Glutamatergic neuron (in vitro differentiated cells): ENCODE measurements at places on chromosomes 11 and 22.

DNA sequence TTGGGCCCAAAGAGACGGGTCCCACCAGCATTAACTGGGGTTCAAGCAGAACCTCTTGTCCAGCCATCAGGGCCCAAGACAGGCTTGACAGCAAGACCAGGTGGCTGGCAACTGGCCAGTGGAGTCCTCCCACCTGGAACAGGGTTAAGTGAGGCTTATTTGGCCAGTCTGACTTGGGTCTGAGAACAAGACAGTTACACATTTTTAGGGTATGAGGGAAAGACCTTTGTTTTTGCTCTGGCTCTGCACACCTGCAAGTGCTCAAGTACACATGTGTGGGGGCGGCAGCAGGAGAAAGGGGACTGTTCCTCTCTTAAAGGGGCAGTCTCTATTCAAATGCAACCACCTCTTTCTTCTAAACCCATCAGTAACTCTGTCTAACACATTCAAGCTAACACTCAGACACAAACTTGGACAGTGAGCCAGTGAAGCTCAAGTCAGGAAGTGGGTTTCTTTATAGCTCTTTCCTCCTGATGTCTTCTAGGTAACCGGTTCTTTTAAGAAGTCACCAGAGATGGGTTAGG is 116.2 kb downstream of the ETS1 start:
- no peak for DNase-seq

DNA sequence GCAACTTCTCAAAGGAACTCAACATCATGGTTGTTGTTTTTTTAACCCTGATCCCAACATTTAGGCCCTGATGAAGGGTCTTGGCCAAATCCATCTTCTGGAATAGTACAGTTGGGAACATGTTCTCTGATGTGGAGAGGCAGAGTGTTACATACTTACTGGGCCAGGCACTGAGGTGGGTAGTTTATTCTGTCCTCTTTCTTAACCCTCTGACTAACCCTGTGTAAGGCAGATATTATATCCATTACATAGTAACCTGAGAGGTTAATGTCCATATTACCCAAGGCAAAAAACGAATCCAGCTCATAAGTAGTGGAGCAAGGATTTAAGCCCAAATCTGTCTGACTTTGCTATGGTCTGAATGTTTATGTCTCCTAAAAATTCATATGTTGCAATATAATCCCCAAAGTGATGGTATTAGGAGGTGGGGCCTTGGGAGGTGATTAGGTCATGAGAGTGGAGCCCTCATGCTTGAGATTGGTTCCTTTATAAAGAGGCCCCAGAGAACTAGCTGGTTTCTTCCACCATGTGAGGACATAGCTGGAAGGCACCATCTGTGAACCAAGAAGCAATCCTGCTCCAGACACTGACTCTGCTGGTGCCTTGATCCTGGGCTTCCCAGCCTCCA is 16.3 kb downstream of the PPFIBP2 start:
- DNase-seq, result no peak

DNA sequence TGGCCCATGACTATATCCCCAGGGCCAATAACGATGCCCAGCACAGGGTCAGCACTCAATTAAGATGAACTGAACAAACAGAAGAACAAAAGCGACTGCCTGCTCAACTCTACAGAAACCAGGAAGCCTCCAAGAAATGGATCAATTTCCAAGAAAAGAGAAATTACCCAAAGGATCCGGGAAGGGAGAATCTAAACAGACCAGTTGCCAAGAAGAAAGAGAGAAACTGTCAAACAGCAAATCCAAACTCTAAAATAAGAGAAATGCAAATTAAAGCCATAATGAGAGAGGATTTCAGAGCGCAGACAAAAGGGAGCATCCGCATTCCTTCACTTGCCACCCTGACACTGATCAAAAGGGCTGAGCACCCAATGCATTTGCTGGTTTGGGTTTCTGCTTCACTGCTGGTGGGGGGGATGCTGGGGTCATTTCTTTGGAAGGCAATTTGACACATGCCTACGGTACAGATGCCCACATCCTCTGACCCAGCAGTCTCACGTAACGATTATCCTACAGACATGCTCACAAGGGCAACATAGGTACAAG is 37.7 kb upstream of the RFPL3 start:
- DNase-seq, result no peak

- DNase-seq, result no peak
Measured at GRCh38 chr22:32785321-32786026, 16.0 kb upstream of the TIMP3 start.

GRCh38 chr11:11178671-11179638 is 174.1 kb downstream of the CSNK2A3 start:
- DNase-seq, result no peak

GRCh38 chr22:27628341-27628740 is 173.2 kb downstream of the MN1 start:
- no peak for DNase-seq

GRCh38 chr11:97856666-97857065 is 1164.1 kb upstream of the CNTN5 start:
- no peak for DNase-seq

DNA sequence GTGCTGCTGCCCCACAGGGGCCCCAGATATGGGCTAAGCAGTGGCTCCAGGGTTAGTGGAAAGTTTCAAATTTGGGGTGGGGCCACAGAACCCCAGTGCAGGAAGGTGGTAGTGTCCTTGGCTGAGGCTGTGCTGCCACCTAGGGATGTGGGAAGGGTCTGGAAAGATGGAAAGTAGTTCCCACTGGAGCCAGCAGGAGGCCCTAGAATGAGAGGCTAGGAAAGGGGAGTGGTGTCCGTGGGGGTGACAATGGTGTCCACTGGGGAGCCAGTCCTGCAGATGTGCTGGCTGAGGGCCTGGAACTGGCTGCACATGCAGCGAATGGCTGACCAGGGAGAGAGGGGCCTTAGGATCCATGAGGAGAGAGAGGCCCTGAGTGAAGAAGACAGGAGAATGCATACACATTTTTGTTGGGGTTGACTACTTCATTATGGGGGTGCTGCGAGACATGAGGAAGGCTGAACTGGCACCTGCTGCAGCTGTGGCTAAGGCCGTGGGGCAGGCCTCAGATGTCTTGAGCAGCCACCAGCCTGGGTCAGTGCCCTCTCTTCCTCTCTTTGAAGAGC is 21.1 kb downstream of the RFPL3 start:
- peak; percentile 68 for DNase-seq

DNA sequence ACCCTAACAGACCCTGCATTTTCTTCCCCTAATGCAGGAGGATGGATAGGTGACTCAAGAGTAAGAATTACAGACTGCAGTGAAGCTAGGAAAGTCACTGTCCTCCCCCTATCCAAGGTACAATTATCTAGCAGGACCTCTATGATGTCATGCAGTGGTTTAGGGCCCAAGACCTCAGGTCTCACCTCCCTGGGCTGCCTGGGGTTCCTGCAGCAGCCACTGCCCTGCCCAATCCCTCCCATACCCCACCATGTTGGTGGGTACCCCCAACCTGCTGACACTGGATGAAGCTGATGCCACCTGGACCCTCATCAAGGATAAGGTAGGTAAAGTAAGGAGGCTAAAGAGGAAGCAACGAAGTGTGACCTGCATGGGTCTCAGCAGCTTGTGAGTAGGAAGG is at the start of gene C11orf42:
C11orf42 (plus strand) TSS at position 192 of the 400 bp plus-strand sequence; CDS start at position 251, 59 bp downstream.
- no peak for DNase-seq

- no peak for DNase-seq
Measured at GRCh38 chr11:85096939-85097338, 530.2 kb downstream of the DLG2 start.

GRCh38 chr11:88594274-88594950 is 256.9 kb upstream of the CTSC start:
- no peak for DNase-seq

- DNase-seq, result no peak
Measured at GRCh38 chr11:10499874-10500601, 40.9 kb downstream of the RNF141 start.

GRCh38 chr11:56207790-56208189 is 26.3 kb downstream of the OR5T2 start:
- no peak for DNase-seq

- no peak for DNase-seq
Measured at GRCh38 chr11:93348930-93349329, 18.4 kb downstream of the DEUP1 start.

GRCh38 chr11:61968758-61969390 is 1.4 kb upstream of the FTH1 start:
- no peak for DNase-seq

DNA sequence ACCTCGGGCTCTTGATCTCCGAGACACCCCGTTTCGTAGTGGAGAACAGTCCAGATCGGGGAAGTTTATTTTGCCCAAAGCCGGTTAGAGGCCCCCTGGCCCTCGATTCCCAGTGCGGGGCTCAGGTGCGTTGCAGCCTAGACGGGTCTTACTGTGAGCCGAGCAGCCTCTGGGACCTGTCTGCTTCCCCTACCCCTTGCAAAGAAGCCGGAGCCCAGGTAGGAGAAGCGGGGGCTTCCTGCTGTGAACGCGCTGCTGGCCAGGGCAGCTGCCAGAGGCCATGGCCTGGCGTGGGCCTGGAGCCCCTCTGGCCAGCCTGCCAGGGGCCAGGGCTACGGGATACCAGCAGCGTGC is 621 bp downstream of the TSPO start:
- no peak for DNase-seq

- no peak for DNase-seq
Measured at GRCh38 chr11:44033411-44033850, 14.3 kb upstream of the ACCSL start.

GRCh38 chr11:76025068-76025467 is 181.2 kb downstream of the WNT11 start:
- no peak for DNase-seq

- DNase-seq, result no peak
Measured at GRCh38 chr22:46044621-46045458, 67.9 kb upstream of the WNT7B start.

- peak; percentile 74 for DNase-seq
Measured at GRCh38 chr11:33869481-33870422, 22.1 kb downstream of the LMO2 start.

DNA sequence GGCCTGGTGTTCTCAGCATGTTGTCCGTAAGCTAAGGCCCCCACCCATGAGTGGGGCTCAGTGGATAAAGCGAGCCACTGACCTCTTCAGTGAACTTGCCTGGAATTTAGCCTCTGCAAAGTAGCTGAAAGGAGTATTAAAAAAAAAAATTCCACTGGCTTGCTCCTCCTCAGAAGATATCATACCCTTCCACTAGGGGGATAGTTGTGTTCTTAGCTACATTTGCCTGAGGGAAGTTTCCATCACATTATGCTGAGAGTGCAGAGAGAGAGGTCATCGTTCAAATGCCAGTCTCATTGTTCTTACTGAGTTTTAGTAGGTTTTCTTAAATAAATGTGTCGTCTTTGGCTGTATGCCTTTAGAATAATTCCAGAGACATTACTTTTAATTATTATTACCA is 879.7 kb downstream of the JRKL start:
- DNase-seq, result no peak

- peak; percentile 11 for DNase-seq
Measured at GRCh38 chr11:68658661-68659060, 25.7 kb upstream of the GAL start.

DNA sequence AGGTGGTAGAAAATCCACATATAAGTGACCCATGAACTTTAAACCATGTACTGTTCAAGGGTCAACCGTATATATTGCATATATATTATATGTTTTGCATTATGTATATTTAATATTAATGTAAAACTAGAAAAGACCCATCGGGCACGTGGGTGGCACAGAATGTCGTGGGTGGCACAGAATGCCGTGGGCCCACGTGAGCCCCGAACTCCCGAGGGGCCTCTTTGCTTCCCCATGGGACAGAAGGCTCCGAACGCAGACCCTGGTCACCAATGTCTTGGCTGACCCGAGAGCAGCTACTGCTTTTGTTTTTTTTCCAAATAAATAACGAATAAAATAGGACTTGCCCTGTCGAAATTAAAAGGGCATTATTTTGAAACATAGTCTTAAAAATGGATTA is 415.4 kb downstream of the BRD1 start:
- no peak for DNase-seq

DNA sequence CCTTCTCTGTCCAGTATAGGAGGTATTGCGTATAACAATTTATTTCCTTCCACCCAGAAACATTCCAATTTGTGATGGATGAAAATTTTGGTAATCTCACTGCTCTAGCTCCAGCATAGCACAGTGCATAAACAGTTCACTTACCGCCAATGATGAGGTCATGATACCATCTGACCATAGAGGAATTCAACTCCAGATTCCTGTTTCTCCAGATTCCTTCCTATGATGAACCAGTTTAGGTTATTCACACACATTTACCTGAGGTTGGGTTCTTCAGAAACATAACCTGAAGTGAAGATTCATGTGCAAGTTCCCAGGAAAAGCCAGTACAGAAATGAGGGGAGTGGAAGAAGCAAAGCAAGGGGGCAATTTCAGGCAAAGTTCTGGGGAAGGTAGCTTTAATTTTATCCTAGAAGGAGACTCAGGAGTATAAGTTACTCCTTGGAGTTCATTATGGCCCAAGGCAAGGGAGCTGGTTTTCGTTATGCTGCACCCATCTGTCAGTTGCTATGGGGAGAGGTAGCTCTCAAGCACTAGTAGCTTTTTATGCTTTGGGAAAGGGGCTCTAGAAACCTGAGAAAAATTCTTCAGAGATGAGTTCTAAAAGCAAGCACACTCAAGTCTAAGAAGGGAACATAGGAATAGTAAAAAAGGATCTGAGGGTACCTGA is 121.6 kb downstream of the CASP12 start:
- no peak for DNase-seq

GRCh38 chr22:37197451-37198257 is 9.6 kb upstream of the C1QTNF6 start:
- peak; percentile 9 for DNase-seq

DNA sequence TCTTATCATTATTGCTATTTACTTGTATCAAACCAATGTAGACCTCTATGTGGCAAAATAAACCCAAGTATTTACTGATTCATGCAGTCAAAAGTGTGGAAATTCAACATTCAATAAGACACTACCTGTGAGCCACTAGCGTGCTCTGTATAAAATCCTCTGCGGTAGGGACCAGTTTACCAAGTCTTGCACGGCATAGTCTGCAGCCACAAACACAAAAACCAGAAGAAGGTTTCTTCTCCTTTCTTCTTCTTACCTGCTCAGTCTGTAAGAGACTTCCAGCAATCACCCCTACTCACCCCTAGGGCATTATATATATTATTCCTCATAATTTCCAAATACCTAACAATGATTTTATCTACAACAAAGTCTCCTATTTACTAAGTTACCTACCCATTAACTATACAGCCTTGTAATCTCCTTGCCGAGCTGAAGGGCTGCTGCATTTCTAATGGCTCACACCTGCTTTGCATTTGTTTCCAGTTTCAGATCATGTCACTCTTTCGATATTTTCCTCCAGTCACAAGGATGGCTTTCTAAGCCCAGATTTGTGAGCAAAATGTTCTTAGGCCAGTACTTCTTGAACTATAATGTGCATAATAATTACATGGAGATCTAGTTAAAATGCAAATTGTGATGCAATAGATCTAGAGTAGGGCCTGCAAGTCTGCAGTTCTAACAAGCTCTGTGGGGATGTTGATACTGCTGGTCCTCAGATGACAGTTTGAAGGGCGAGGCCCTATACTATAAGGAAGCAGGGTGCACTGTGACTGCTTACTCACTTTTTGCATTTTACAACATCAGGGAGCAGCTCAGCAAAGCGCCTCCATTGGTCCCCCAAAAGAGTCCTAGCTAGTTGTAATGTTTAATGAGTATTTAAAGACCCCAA is 191.9 kb upstream of the DDI1 start:
- no peak for DNase-seq
